Suppressor macrophage treated with lipopolysaccharide for 4 hours (primary cell): ENCODE measurements at places on chromosomes 2 and 18.
A peak's percentile ranks its signal among the peaks of the same experiment; 100 is the strongest.

DNA sequence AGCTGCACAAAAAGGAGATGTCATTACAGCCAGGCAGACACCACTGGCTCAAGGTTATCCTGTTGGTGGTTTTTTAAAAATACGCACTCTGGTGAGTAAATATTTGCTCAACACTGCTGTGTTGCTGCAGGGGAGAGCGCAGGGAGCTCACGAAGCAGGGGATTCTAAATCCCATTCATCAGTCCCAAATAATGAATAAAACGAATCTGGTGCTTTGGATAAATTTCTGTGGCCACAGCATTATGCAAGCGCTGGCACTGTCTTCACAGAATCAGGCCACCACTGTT is 256.2 kb downstream of the HDAC4 start:
- no peak for DNase-seq

DNA sequence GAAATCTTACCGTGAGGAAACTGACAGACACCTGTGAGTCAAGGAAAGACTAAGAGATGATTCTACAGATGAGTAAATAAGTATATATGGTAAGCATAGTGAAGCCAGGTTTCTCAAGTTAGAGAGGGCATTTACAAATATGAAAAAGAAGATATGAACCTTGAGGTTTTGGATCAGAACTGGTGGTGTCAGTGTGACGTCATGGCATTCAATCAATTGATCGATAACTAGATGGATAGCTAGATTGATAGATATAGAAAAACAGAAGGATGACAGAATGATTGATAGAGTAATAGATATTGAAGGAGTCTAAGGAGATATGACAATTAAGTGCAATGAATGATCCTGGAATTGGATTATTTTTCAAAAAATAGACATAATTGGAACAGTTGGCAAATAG is 350.2 kb upstream of the MC4R start:
- DNase-seq: no peak

DNA sequence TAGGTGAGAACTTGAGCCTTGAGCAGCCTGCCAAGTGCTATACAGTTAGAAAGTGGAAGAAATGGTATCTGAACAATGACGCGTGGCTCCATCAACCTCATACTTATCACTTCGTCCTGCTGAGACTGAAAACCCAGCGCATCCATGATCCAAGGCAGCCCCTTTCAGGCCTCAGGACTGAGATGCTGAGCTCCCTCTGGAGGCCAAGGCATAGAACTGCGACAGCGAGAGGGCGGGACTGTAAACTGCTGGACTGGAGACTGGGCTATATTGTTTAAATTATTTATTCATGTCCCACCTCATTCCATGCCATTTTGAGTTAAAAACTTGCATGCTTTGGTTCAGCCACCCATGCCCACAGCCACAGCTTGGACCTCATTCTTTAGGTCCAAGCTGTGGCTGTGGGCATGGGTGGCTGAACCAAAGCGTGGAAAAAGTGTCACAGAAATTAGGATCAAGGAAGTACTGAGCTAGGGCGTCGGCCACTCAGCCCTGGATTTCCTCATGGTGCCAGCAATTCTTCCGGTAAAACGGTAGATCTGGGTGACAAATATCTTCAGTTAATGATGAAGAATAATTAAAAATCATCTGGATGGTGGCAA is 195.5 kb downstream of the L3MBTL4 start:
- peak; percentile 37 for DNase-seq

DNA sequence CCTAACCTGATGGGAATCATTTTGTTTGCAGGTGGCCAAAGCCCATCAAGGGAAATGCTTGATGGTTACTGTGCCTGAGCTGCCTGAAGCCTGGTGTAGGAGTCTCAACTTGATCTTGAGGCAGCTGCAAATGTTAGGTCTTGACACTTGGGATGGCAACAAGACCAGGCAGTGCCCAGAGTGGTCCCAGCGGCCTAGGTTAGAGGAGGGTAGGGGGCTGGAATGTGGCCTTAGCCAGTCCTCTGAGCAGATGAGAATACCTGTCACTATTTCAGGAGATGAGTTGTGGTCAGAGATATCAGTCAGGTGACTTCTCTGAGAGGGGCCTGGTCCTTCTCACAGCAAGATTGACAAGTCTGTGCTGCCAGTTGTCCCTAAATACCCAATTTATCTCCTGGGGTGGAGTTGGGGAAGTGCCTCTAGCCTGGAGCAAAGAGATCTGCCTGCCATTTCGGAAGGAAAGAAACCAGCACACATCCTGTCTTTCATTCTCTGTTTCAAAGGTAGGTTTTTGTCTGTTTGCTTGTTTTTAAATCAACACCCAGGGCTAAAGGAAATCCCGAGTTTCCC is 13.4 kb downstream of the SPTBN1 start:
- no peak for DNase-seq

DNA sequence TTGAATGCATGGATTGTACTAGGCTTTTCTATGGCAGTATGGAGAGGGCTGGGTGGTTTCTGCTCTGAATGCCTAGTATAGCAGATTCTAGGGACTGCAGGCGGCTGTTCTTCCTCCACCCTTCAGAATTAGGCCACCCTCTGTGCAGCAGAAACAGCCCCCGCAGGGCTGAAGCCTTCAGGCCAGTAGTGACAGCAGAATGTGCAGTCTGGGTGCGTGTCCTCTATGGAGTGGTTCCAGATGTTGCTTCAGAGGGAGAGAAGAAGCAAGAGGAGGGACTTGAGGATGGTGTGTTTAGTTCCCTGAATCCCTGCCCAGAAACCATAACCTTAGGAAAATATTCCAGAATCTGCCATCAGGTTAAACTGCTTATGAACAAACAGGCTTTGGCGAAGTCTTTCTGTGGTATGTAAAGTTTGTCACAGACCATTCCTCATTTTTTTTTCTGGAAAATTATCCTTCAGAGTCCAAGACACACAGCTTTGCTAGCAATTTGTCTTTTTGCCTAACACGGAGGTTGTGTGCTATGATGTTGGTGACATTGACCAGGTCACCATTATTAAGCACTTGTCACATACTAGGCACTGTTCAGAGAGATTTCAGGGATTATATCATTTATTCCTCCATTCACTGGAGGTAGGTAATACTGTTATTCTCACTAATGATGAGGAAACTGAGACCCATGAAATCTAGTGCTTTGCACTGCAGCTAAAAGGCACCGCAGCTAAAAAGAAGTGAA is 21.1 kb downstream of the CASP10 start:
- DNase-seq: no peak

- no peak for DNase-seq
Observed at GRCh38 chr18:77811503-77811902, 561.9 kb downstream of the GALR1 start.
